Heart right ventricle (tissue), 16 donors: ENCODE measurements at places on chromosomes 1 and 21. TPM values are rescaled to one million over a fixed set of nuclear protein-coding genes. Genes with fewer than 3 reads are reported as not detected.

The GPR153 gene
- total RNA-seq = 5.6 TPM

GRCh38 chr1:6591222-6591621 is 11.4 kb downstream of the ZBTB48 start:
- peaks cover 85% of the 10 kb centered on the region for H3K4me1 ChIP-seq
- H3K36me3 ChIP-seq = peaks cover 18% of the 10 kb centered on the region
- no peaks in the 10 kb centered on the region for H3K27me3 ChIP-seq
- DNase-seq = peak; percentile 30
- H3K27ac ChIP-seq = peak overlapping the region; percentile 20

GRCh38 chr1:15674386-15675159 is 9.5 kb upstream of the PLEKHM2 start:
- no peaks in the 10 kb centered on the region for H3K27me3 ChIP-seq
- DNase-seq = no peak
- H3K36me3 ChIP-seq = no peaks in the 10 kb centered on the region
- H3K4me1 ChIP-seq = no peaks in the 10 kb centered on the region
- H3K27ac ChIP-seq = no peak overlapping the region
- no peak overlapping the region for H3K4me3 ChIP-seq

DNA sequence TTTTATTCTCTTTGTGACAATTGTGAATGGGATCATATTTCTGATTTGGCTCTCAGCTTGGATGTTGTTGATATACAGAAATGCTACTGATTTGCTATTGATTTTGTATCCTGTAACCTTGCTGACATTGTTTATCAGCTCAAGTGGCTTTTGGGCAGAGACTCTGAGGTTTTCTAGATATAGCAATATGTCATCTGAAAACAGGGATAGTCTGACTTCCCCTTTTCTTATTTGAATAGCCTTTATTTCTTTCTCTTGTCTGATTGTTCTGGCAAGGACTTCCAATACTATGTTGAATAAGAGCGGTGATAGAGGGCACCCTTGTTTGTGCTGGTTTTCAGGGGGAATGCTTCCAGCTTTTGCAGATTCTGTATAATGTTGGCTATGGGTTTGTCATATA is 150.8 kb downstream of the FASLG start:
- H3K4me1 ChIP-seq = no peaks in the 10 kb centered on the region
- H3K36me3 ChIP-seq = no peaks in the 10 kb centered on the region
- H3K4me3 ChIP-seq = no peak overlapping the region
- no peak for DNase-seq
- no peak overlapping the region for H3K27ac ChIP-seq

DNA sequence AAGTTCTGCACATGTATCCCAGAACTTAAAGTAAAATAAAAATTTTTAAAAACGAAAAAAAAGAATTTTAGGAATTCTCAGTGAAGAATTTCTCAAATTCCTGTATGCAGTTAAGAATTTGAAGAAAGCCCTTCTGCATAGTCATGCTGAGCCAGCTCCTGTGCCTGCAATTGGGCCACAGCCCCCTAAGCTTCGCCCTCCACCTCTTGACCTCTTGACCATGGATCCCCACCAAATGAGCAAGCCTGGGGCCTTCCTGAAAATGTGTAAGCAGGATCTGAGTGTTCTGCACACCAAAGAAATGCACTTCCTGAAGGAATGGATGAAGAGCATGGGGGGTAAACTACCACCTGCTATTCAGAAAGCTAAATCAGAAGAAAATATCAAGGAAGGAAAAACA is 52.0 kb downstream of the NBPF6 start:
- H3K27ac ChIP-seq = no peak overlapping the region
- no peaks in the 10 kb centered on the region for H3K36me3 ChIP-seq
- DNase-seq = no peak
- H3K4me3 ChIP-seq = no peak overlapping the region
- H3K4me1 ChIP-seq = no peaks in the 10 kb centered on the region

- H3K36me3 ChIP-seq = no peaks in the 10 kb centered on the region
- no peak for DNase-seq
- no peaks in the 10 kb centered on the region for H3K27me3 ChIP-seq
- H3K4me1 ChIP-seq = no peaks in the 10 kb centered on the region
- no peak overlapping the region for H3K4me3 ChIP-seq
Observed at GRCh38 chr1:198638441-198638840, 399 bp upstream of the PTPRC start.
